ENCODE measurements at places on chromosomes 4 and X.

DNA sequence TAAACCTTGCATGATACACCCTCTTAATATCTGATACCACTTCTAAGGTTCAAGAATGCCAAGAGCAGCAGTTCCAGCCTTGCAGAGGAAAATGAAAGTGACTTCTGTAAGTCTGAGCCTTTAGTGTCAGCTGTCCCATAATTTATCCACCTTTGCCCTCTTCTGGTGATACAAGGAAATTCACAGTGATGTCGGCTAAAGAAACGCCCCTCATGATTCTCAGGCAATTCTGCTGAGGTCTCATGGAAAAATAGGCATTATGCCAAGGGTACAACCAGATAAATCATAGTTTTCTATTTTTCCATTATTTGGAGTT lies 172.2 kb upstream of the CXCL13 start:
- DNase-seq = peak; percentile 72

DNA sequence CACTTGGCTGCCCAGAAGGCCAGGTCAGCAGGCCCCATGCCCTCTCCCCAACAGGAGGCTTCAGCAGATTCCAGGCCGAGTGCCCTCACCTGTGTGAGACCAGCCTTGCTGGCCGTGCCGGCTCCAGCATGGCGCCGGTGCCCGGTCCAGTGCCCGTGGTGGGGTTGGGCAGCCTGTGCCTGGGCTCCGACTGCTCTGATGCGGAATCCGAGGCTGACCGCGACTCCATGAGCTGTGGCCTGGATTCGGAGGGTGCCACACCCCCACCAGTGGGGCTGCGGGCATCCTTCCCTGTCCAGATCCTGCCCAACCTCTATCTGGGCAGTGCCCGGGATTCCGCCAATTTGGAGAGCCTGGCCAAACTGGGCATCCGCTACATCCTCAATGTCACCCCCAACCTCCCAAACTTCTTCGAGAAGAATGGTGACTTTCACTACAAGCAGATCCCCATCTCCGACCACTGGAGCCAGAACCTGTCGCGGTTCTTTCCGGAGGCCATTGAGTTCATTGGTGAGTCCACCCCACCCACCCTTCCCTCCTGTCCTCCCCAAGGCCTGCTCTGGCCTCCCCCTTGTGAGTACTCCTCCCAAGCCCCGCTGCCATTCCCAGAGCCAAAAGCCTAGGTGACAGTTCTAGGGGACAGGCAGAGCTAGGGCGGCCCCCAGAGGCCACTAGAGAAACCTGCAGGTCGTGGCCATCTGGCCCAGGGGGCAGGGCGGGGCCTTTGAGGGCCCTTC lies 2.3 kb downstream of the DUSP9 start:
- DNase-seq = no peak

DNA sequence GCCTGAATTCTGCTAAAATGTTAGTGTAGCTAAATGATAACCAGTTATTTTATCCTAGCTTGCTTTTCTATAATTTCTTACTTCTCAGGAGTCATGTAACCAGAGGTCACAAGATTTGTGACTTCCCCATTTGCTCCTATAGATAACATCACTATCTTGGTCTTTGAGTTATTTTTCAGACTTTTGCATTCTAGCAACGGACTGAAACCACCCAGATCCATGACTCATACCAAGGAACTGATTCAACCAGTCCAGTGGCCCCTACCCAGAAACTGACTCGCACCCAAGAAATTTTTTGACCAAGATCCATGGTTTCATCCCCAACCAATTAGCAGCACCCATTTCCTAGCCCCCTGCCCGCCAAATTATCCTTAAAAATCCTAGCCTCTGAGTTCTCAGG lies 50.0 kb downstream of the IQCM start:
- DNase-seq = peak; percentile 59

GRCh38 chrX:133881007-133881406 lies 104.4 kb downstream of the GPC3 start:
- no peak for DNase-seq

DNA sequence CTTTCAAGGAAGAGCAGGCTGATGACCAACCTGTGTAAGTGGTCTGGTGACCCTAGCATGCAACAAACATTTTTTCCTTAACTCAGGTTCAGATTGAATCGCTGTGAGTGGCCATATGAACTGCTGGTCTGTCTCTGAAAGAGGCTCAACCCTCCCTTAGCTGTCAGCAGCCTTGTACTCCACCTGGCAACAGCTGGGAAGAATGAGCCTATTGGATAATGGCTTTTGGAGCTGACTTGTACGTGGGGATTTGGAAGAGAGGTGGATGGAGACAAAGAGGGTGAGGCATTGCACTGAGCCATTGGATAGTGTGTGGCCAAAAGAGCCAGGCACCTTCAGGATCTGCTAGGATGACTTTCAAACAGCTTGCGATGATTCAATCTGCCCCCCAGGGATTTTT lies 35.7 kb upstream of the BMP15 start:
- no peak for DNase-seq

GRCh38 chr4:115424852-115425251 lies 311.4 kb upstream of the NDST4 start:
- DNase-seq = no peak

- DNase-seq = no peak
Measured at GRCh38 chrX:25125483-25125882, 109.7 kb upstream of the ARX start.

DNA sequence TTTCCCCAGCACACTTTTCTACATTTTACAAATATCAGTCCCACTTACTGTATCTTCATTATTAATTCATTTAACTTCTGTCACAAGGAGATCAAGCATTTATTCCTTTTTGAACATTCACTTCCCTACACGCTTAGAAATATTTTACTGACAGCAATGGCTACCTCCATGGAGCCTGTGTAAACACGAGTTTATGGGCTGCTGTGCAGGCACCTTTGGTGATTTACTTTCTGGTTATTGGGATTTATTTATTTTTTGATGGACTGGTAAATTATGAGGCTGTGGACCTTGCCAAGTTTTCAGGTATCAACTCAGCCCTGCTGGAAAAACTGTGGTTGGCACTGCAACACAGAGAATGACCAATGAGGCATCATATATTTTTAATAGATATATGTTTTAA lies 45.4 kb upstream of the PAQR3 start:
- DNase-seq = no peak

DNA sequence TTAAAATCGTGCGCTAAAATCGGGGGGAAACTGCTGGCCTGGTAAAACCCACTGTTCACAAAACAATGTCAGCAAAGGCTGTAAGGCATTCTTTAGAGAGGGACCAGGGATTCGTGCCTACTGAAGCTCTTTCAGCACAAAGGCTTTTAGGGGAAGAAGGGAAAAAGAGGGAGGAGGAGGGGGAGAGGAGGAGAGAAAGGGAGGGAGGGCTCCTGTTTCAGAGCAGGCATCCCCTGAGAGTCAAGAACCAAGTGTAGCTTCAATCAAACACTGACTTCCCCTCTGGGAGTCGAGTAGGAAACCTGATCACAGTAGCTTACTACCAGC lies 9.5 kb downstream of the BCOR start:
- no peak for DNase-seq

GRCh38 chr4:37421614-37422013 lies 177.1 kb downstream of the NWD2 start:
- DNase-seq = no peak

GRCh38 chrX:124925681-124926080 lies 394.0 kb upstream of the TEX13C start:
- no peak for DNase-seq

DNA sequence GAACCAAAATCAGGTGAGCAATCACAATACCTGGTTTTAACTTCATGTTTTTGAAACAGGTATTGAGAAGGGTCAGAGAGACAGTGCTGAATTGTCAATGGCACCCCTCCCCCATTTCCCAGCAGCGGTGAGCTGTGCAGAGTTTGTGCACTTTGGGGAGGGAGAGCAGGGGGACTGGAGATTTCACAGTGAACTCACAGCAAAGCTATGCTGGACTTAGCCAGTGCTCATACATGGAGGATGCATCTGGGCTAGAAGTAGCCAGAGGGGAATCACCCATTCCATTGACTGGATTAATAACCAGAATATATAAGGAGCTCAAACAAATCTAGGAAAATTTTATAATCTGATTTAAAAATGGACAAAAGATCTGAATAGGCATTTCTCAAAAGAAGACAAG lies 612.6 kb downstream of the STPG2 start:
- DNase-seq = peak; percentile 7

DNA sequence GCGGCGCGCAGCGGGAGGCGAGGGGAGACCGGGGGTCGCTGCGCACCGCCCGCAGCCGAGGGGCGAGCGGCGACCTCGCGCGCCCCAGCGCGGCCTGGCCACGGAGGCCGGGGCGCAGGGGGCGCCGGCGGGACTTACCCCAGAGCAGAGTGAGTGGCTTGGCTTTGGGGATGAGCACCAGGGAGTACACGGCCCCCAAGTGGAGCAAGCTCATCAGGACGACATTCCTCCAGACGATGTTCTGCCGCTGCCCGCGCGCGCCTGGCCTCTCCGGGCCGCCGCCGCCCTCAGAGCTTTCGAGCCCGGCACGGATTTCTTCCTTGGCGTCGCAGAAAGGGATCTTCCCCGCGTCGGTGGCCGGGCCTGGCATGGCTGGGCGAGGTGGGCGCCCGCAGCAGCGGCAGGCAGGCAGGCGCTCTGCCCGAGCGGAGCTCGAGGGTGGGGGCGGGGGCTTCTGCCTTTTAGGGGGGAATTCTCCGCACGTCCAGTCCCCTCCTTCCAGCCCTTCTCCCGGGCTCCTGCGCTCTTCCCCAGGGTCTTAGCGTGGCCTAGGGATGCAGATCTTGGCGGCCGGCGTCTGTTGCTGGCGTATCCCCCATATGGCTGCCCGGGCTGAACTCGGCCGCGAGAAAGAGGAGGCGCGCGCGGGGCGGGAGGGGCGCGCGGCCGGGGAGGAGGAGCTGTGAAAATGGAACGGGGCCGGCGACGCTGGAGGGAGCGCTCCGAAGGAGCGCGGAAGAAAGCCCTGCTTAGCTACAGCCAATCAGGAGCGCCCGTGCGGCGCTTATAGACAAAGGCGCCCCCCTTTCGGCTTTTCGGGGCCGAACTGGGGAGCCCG lies at the start of gene SCD5:
Gene SCD5, minus strand, starts transcription at position 629 of the 838 bp plus-strand sequence. Its CDS starts 259 bp downstream, at position 370.
- no peak for DNase-seq

- no peak for DNase-seq
Measured at GRCh38 chr4:181204109-181204508, 1039.1 kb upstream of the TENM3 start.

- no peak for DNase-seq
Measured at GRCh38 chr4:182764137-182764536, 153.0 kb downstream of the DCTD start.

DNA sequence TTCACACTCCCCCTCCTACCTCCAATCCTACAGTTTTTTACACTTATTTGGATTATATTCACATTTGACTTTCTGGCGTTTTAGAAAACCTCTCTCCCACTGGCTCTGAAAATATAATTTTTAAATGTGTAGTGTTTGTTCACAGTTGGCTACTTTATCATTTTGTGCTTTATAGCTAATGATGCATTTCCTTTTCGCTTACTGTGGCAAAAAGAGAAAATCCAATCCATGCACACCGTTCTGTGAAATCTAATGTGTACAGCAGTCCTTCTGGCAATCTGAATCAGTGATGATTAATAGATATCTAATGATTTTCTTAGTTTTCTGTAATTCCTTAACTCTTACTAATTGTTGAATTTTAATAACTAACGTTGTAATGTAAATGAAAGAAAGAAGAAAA lies 271.5 kb downstream of the ARAP2 start:
- no peak for DNase-seq

DNA sequence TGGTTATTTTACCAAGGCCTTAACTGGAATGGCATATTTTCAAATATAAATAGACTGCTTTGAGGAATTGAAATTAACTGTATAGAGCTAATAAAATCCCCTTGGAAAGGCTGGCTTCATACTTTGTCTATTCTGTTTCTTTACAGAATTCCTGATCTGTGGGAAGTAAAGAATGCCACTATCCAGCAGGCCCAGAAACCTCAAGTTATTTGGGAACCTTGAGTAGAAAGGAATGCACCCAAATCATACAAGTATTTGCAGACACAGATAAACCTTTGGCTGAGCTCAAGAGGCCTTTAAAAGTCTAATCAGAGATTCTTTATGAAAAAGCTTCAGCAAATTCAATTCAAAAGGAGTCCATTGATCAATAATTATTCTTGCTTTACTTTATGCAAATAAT lies 975.7 kb upstream of the PABPC4L start:
- no peak for DNase-seq

Data from renal cortical epithelial cell (primary cell).